ENCODE measurements at places on chromosomes 7 and 10.
A peak's percentile ranks its signal among the peaks of the same experiment; 100 is the strongest.

GRCh38 chr7:112300072-112300471 is 93.6 kb downstream of the ZNF277 start:
- DNase-seq = no peak

GRCh38 chr10:133347710-133348517 is 741 bp downstream of the PRAP1 start:
- no peak for DNase-seq

- DNase-seq = no peak
These were observed 91.2 kb upstream of the GPR141 start for GRCh38 chr7:37592366-37592765.

- DNase-seq = no peak
These were observed 14.7 kb upstream of the TBRG4 start for GRCh38 chr7:45126201-45126600.

DNA sequence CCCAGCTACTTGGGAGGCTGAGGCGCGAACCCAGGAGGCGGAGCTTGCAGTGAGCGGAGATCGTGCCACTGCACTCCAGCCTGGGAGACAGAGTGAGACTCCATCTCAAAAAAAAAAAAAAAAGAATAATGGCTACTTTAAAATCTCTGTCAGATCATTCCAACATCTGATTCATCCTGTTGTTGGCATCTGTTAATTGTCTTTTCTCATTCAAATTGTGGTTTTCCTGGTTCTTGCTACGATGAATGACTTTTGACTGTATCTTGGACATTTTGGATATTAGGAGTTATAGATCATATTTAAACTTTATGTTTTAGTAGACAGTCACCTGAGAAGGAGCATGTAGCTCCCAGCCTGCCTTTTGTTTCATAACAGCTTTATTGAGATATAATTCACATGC is 8.5 kb downstream of the TPST1 start:
- DNase-seq = peak; percentile 44

- no peak for DNase-seq
These were observed 26.4 kb downstream of the C10orf71 start for GRCh38 chr10:49325131-49325915.

GRCh38 chr10:97250952-97251351 is 41.5 kb downstream of the ARHGAP19 start:
- no peak for DNase-seq

GRCh38 chr7:22452142-22452959 is 47.6 kb downstream of the STEAP1B start:
- DNase-seq = peak; percentile 32

DNA sequence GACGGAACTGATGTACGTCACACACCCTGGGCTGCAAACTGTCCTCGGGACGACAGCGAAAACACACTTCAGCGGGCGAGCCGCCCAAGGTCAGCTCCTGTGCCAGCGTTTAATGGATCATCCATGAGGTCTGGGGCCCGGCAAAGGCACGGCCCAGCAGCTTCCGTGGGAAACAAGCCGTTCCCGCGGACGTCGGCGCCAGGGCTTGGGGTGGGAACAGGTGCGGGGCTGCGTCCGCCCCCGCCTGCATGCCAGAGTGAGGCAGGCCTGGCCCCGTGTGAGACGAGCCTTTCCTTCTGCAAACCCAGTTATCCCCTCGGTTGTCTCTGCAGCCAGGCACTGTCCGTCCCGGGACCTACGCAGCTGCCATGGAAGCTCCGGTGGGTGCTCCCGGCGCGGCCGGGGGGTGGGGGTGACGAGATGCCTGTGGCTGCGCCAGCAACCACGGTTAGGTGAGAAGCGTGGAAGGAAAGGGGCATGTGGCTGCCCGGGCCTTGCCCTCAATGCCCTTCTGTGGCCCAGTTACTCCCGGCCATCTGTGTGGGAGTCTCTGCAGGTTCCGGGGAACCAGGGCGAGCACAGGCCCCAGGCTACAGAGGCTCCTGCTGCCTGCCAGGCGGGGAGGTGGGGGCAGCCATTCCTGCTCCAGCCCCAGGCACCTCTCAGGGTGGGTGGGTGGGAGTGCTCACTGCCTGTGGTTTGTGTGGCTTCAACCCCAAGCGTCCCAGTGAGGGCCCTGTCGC is 42.2 kb upstream of the PDGFA start:
- no peak for DNase-seq

- DNase-seq = no peak
These were observed 162.3 kb downstream of the CCDC3 start for GRCh38 chr10:12838995-12839927.

DNA sequence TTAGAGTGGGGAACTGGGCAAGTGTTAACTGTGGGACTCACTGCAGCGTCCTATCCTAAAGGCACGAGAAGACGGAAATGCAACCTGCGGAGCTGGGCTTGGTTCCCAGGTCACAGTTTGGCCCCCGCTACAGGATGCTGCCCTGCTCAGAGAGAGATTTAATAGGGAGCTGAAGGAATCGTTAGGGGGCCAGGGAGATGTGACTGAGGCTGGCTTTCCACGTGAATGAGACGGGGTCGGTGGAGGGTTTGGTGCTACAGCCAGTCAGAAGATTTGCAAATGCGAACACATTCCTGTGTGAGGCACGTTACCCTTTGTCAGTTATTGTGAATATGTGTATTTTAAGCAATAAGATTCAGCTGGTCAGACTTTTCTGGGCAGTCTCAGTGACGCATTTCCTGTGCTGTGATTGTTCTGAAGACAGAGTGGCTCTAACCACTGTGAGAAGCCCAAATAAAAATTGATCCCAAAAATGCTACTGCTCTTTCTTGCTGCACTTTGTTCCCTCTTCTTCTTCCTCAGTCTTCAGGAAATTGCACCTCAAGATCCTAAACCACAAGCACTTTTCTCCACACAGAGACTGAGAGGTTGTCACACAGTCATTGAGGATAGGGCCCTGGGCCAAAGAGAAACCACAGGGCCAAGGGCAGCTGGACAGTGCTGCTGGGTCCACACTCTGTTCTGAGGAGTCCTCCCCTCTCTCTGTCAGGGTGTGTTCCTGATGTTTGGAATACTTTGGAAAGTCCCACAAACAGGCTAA is 21.2 kb downstream of the CYP17A1 start:
- peak; percentile 89 for DNase-seq

DNA sequence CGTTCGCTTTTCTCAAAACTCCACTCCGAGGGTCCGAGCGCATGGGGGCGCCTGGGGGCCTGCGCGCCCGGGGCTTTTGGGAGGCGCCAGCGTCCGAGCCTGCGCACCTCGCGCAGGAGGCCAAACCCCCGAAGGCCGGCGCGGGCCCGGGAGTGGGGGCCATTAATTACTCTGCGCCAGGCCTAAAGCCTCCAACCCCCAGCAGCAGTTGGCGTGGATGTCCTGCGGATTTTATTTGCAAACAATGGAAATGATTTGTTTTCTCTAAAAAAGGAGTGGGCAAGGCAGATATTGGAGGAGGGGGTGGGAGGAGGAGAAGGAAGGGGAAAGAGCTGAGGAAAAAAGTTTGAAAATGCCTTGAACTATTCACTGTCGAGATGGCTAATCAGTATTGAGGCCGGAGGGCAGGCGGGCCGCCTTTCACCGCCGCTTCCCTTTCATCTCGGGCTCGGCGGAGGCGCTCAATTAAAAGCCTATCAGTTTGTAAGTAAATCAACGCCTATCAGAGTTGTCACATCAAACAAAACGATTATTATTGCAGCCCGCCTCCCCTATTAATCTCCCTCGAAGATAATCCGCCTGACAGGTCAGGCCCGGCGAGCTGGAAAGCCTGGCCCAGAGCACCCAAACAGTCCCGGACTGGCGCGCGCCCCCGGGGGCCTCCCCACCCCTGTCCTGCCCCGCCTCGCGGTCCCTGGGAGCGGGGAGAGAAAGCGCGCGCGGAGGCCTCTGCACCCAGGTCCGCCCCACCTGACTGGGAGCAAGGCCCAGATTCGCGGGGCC is 3.4 kb upstream of the ZNF503 start:
- no peak for DNase-seq

- peak; percentile 83 for DNase-seq
These were observed 44.2 kb downstream of the PDLIM1 start for GRCh38 chr10:95246582-95247051.

DNA sequence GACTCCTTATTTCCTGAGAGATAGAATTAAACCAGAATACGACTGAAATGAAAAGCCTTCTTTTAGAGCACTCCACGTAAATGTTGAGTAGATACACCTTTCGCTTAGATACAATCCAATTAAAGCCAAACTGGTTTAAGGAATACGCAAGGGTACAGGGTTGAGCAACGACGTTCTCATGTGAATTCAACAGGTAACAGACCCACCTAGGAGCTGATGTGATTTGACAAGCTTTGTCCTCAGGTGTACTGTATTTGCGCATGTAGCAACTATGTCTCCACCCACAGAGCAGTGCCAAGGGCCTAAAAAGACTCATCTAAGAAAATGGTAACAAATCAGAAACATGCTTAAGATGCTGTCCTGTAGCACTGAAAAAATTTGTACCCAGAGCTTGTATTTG is 139.6 kb downstream of the GATA3 start:
- no peak for DNase-seq

DNA sequence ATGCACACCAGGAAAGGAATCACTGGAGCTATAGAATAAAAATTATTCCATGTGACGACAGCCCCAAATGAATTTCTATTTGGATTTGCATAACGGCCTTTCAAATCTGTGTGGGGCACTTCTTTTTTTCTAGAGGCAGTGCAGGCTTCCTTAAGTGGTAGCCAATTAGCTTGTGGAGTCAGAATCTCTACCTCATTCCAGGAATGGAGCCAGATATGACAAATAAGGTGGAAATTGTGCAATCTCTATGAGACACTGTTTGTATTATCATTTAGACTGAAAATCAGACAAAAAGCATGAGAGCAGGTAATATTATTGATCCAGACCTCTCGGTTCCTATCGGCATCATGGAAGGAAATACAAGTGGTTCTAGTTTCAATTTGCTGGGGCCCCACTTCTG is 78.7 kb downstream of the BEND7 start:
- peak; percentile 52 for DNase-seq

All from EH (cell line).